Activated CD8-positive, alpha-beta memory T cell treated with anti-CD3 and anti-CD28 coated beads for 4 hours (primary cell): ENCODE measurements at places on chromosomes 7 and 10.

DNA sequence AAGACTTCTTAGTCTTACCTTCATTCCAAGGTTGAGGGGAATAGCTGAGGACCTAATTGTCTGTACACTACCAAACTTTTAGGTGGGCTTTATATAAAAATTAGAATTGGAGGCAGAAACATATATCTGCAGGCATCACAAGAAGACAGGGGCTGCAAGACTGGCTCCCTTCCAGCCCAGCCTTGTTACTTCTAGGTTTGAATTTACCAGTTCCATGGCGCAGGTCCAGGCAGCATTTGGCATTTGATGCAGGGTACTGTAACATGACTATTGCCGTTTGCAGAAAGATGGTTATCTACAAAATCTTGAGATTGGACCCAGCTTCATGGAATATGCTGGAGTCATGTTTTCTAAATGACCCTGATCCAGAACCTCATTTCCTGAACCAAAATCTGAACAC is 105.4 kb upstream of the RHOBTB1 start:
- no peak for DNase-seq

DNA sequence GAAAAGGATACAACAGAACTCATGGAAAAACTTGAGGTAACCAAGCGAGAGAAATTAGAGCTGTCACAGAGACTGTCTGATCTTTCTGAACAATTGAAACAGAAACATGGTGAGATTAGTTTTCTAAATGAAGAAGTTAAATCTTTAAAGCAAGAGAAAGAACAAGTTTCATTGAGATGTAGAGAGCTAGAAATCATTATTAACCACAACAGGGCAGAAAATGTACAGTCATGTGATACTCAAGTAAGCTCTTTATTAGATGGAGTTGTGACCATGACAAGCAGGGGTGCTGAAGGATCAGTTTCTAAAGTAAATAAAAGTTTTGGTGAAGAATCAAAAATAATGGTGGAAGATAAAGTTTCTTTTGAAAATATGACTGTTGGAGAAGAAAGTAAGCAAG is 62.1 kb downstream of the AKAP9 start:
- no peak for DNase-seq

DNA sequence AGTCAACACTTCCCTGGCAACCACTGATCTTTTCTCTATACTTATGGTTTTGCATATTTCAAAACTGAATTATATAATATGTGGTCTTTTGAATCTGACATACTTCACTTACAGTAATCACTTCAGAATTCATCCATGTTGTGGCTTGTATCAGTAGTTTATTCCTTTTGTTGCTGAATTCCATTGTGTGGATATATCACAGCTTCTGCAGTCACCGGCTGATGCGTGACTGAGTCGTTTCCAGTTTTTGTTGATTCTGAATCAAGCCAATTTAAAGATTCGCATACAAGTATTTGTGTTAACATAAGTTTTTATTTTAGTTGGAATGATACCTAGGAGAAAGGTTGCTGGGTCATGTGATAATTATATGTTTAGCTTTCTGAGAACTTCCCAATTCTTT is 672.5 kb upstream of the ANKRD30A start:
- no peak for DNase-seq

GRCh38 chr7:43612128-43612527 is 29.2 kb downstream of the STK17A start:
- DNase-seq: no peak

GRCh38 chr7:138173548-138173947 is 97.3 kb downstream of the AKR1D1 start:
- no peak for DNase-seq
